ENCODE measurements at places on chromosomes 2 and 18. TPM values are rescaled to one million over a fixed set of nuclear protein-coding genes. Genes with fewer than 3 reads are reported as not detected.
A peak's percentile ranks its signal among the peaks of the same experiment; 100 is the strongest.

DNA sequence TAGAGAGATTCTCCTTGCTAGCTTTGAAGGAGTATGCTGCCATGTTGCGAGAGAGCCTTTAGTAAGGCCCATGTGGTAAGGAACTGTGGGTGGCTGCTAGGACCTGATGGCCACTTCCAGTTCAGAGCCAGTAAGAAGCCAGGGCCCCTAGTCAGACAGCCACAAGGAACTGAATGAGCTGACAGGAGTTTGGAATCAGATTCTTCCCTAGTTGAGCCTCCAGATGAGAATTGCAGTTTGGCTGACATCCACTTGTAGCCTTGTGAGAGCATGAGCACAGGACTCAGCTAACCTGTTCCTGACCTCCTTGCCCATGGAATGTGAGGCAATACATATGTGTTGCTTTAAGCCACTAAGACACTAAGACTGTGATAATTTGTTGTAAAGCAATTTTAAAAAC, 1.2 kb upstream of the WDR7 start:
- no peak for DNase-seq

GRCh38 chr2:64639691-64640090, 14.0 kb downstream of the SERTAD2 start:
- no peak for DNase-seq

DNA sequence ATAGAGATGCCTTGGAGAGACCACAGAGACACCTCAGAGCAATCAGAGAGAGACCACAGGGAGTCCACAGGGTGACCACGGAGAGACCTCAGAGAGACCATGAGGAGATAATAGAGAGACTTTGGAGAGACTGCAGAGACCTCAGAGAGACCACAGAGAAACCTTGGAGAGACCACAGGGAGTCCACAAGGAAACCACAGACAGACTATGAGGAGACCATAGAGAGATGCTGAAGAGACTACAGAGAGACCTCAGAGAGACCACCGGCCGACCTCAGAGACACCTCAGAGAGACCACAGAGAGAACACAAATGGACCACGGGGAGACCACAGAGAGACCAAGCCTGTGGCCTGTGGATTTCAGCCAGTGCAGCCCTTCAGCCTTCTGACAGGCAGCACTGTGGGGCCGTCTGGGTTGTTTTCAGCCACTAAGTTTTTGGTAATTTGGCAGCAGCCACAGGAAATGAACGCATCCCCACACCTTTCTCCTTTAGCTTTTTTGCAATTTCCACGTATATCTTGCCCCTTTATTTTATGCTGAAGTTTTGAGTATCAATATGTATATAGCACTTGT, 11.4 kb upstream of the TMEM18 start:
- no peak for DNase-seq

GRCh38 chr2:127624756-127625571, 21.0 kb upstream of the GPR17 start:
- no peak for DNase-seq

- DNase-seq = no peak
Observed at GRCh38 chr2:102253140-102253752, 58.1 kb upstream of the IL1RL1 start.

Gene BOLL
- total RNA-seq = not detected

GRCh38 chr2:164510895-164511294, 110.4 kb downstream of the GRB14 start:
- no peak for DNase-seq

Gene LRRFIP1
- total RNA-seq = 62.0 TPM

DNA sequence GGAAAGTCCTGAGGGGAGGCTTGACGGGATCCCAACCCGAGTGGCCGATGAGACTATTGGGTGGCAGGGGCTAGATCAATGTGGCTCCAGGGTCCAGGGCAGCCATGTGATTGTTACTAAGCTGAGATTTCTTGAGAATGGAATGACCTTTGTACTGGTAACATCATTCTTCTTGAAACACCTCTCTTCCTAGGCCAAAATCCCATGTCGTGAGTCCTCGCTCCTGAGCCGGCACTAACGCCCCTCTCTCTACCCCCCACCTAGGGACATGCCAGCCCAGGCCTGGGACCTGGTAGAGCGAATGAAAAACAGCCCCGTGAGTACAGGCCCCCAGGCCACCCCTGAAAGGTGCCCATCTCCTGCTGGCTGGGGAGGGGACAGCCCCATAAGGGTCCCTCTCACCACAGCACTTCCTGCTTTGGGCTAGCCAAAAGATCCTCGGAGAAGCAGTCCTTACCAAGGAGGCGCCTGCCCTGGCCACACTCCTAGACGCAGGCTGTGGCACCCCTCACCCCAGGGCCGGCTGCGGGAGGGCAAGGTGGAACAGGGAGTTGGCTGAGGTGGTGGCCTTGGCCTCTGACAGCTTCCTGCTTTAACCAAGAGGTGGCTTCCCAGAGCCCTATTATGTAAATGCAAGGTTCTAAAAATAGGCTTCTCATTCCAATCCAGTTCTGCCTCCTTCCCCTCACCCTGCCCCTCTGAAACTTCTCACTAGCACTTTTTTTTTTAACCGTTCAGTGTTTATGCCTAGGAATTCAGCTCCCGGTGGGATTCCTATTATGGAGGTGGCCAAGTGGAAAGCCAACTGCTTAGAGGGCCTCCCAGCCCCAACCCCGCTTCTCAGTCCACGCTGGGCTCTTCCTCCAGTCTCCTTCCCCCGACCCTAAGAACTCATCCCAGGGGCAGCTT, 126.6 kb upstream of the PPP1CB start:
- peak; percentile 61 for DNase-seq

Gene VAMP8
- 1.5 TPM for total RNA-seq

Gene MAB21L4
- not detected for total RNA-seq

DNA sequence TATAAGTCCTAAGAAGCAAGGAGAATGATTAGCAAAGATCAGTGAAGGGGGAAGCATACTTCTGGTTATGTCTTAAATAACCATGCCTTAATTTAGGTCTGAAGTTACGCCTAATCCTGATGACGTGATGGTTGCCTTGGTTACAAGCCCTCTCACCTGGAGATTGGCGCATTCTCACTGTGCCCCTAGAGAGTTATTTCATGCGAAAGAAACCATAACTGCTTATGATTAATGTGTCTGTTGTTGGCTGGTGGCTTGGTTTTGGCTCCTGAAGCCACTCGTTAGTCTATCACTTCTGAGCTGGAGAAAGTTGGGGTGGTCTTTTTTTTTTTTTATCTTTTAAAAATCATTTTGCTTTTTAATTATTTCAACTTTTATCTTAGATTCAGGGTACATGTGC, 47.0 kb downstream of the TNFRSF11A start:
- no peak for DNase-seq

DNA sequence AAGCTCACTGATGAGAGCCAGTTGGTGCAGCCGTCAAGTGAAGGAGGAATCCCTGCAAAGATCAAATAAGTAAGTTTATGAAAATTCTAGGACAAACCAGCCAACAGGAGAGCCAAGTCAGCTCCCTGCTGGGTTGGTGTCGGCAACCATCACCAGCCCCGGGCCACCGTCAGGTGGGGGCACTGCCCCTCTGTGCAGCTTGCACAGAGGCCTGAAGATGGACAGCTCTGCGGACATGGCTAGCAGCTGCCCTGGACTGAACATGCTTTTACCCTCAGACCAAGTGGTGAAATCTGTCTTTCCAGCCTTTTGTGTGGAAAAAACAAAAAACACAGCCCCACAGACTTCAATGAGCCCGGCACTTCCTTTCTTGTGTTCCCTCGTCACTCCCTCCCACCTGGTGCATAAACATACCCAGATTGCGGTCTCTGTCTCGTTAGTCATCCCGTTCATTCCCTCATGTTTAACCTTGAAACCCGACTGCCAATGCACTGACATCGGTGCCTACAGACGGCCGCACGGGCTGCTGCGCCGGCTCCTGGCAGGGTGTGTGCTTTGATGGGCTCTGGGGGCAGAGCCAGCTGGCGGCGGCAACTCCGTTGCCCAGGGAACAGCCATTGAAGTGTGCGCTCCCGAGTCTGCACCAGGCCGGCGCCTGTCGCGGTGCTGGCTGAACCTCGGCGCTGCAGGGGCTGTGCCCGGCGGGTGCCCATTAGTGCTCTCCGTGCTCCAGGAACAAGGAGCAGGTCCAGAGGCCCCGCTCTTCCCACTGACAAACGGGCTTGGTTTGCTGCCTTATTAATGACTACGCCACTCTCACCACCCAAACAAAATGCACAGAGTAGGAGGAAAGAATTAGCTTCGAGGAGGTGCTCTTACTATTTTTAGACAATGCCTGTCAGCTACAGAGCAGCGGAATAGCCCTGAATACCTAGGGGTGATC, 95.3 kb downstream of the EIPR1 start:
- DNase-seq = peak; percentile 89

DNA sequence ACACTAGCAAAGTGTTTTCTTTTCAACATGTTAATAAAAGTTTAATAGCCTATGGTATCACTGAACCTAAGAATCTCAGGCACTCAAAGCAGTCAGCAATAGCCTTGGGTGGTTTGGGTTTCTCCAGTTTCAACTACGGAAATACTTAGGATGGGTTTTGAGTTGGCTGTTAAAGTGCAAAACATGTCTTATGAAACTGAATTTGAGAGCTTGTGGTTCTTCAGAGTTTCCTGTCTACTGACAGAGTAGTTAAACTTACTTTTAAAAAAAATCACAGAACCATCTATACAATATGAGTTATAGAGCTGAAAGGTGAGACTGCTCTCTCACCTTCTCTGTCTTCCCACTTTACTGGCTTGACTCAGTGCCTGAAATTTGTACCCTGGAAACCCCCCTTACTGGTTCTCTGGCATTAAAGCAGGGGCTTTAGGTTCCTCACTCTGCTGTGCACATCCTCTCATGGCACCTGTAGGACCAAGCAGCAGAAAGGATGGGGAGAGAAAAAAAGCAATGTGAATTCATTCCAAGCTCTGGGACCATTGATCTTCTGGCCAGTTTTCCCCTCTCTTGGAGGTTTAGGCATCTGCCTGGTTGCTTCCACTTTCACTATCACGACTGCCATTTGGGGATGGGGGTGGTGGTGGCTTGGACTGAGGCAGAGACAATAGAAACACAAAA, 18.1 kb downstream of the CCDC141 start:
- no peak for DNase-seq

Gene DPP10
- total RNA-seq = not detected

DNA sequence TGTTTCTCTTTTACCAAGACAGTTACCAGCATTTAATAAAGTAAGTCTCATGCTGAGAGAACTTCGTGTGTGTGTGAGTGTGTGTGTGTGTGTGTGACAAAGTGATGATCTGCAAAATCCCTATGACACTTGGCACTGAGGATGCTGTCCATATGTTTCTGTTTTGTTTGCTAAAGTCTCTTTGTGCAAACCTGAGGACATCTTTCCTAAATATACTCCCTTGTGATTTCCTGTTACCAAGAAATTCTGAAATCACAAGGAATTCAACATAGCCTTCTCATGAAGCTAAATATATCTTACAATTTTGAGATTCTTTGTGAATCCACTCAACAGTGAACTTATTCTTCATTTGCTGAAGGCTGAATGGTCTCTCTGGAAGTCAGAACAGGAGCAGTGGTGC, 1359.7 kb upstream of the NRXN1 start:
- DNase-seq = no peak

- DNase-seq = no peak
Observed at GRCh38 chr18:22753130-22753831, 179.8 kb upstream of the RBBP8 start.

GRCh38 chr2:239475161-239476028, 74.6 kb upstream of the HDAC4 start:
- DNase-seq = no peak

Gene ZAP70
- total RNA-seq = not detected

DNA sequence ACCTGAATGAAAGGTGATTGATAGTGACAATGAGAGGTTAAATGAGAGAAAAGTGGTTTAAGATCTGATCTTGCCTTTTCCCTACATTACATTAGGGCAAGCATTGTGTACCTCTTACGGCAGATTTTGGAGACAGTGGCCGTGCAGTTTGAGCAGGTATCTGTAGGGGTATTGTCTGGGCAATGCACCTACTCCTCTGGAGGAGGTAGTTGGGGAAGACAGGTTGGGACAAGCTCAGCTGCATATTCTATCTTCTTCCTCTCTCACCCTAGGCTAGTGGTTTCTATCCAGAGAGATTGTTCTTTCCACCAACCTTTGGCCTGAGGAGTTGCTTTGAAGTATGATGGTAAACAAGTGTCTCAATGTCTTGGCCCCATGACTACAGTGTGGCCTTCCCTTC, 323.2 kb downstream of the CYP26B1 start:
- DNase-seq = no peak

DNA sequence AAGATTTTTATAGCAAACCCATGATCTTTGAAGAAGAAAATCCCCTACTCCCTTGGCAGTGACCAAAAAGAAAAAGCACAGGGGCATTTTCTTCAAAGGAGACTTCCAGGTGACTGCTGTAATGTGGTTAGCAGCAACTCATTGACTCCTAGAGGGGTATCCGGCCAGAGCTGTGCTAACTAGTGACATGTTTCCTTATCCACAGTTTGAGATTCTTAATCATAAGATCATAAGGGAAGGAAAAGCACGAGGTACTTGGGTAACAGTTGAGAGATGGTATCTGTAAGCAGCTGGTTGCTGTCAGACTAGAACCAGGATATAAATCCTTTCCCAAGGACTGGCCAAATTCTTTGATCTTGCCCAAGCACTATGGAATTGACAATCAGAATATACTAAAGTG, 124.7 kb downstream of the MREG start:
- DNase-seq = no peak

GRCh38 chr2:229927817-229928321, 5.6 kb downstream of the FBXO36 start:
- peak; percentile 14 for DNase-seq

GRCh38 chr2:18406219-18406618, 154.2 kb downstream of the RDH14 start:
- DNase-seq = no peak

All from A172 (cell line).